ENCODE measurements at places on chromosomes 1 and 21.

GRCh38 chr1:160855181-160855981 is 7.3 kb downstream of the CD244 start:
- no peak for DNase-seq

DNA sequence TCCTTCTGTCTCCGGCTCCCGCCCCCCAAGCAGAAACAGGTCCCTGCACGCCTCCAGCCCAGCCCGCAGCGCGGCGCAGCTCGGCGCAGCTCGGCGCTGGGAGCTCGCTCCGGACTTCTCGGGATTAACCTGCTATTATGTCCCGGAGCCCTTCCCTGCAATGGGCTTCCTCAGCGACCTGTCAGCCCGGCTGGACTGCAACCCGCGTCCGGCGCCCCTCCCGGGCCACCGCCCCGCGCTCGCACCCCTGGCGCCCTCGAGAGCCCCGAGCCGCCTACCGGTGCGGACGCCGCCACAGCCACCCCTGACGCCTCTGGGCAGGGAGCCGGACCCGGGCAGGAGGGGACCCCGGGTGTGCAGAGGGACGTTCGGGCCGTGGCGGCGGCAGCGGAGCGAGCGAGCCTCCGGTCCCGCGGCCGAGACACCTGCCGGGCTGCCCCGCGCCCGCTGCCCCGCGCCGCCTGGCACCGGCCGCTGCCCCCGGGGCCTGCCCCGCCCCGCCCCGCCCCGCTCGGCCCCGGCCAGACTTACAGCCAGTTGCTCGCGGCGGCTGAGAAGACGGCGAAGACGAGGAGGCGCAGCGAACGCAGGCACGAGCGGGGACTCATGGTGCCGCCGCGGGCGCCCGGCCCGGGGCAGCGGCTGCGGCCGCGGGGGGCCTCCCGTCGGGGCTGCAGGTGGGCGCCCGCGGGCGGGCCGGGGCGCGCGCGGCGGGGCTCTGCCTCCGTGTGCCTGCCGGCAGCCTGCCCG is 407 bp downstream of the WNT4 start:
- DNase-seq: no peak

- peak; percentile 13 for DNase-seq
Observed at GRCh38 chr1:180154003-180154324, 705 bp upstream of the QSOX1 start.

- no peak for DNase-seq
Observed at GRCh38 chr1:150582371-150582770, 3.0 kb upstream of the MCL1 start.

GRCh38 chr1:78553859-78554258 is 63.1 kb downstream of the PTGFR start:
- no peak for DNase-seq

DNA sequence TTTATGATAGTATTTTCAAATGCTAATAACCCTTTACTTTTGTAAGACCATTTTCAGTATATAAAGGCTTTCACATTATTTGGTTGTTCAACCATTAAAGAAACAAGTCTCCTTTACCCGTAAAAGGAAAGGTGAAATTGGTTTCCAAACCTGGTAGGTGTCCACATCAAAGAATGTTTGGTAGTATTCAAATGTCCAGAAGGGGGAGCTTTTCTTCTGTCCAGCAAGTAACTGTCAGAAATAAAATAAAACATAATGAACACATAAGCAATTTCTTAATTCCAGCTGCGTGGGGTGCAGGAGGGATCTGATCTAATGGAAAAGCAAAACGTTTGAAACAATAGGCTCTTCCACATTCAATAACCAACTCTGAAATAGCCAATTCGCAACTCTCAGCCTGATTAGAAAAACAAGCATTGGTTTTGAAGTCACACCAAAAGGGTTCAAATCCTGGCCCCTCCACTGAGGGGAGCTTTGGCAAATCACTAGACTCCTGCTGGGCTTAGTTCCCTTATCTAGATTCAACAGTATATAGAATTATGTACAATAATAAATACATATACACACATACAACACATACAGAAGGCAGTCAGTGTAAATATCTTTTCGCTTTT is 11.0 kb downstream of the YIPF1 start:
- peak; percentile 26 for DNase-seq

GRCh38 chr1:40783001-40783905 is at the start of gene KCNQ4:
Gene KCNQ4, plus strand, starts transcription at chr1:40783787. Its CDS starts 307 bp downstream, at chr1:40784094.
- no peak for DNase-seq

DNA sequence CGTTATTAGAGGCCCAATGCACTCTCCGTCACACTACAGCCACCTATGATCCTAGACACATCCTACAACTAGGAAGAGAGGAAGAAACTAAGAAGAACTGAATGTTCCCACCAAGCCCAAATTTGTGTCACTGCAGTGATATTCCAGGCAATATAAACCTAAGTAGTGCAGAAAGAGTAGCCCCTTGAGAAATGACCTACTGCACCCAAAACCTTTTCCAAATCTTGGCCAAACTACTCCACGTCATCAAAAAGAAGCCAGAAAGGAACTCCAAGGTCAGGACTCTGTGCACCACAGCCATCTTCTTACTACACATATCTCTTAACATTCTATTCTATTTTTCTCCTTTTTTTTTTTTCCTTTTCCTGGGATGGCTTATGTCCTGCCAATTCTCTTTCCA is 60.2 kb downstream of the ADAMTS1 start:
- no peak for DNase-seq

DNA sequence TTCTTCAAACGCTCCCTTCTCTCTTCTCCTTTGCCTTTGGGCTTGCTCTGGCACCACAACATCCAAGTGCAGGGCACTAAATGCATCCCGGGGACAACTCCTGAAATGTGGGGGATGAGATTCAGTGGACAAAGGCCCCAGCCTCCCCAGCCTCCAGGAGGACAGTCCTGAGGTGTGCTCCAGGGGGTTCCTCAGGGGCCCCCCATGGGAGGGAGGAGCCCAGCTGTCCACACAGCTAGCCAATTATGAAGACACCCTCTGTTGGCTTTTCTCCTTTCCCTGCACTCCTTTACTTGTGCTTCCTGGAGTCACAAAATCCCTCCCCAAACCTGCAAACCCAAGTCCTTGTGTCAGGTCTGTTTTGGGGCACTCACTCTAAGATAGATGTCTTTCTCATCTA is 735.4 kb downstream of the PTPRU start:
- DNase-seq: no peak

GRCh38 chr1:24207709-24208108 is 20.6 kb upstream of the IFNLR1 start:
- DNase-seq: no peak

Data from SK-N-DZ (cell line).